Amniotic stem cell (primary cell): ENCODE measurements at places on chromosomes 1 and 21.

GRCh38 chr1:66648901-66649595 lies 103.2 kb upstream of the DYNLT5 start:
- no peak for DNase-seq

- no peak for DNase-seq
Observed at GRCh38 chr1:11629184-11630016, 24.8 kb downstream of the FBXO2 start.

- DNase-seq, result no peak
Observed at GRCh38 chr1:162235241-162235800, 141.3 kb downstream of the SPATA46 start.

DNA sequence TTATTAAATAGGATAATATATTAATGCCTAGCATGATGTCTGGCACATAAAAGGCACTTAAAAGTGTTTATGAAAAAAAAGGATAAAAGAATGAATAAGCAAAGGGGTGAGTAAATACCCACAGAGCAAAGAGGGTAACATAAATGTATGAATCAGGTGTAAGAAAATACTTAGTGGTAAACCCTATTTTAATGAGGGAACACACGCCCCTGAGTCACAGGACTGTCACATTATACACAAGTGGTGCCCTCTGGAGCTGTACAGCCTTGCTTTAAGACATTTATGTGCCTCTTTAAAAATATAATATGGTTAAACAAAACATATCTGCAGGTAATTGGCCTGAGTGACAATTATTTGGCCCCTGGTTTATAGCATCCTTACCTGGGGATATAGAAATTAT lies 78.1 kb upstream of the PTBP2 start:
- DNase-seq, result no peak

DNA sequence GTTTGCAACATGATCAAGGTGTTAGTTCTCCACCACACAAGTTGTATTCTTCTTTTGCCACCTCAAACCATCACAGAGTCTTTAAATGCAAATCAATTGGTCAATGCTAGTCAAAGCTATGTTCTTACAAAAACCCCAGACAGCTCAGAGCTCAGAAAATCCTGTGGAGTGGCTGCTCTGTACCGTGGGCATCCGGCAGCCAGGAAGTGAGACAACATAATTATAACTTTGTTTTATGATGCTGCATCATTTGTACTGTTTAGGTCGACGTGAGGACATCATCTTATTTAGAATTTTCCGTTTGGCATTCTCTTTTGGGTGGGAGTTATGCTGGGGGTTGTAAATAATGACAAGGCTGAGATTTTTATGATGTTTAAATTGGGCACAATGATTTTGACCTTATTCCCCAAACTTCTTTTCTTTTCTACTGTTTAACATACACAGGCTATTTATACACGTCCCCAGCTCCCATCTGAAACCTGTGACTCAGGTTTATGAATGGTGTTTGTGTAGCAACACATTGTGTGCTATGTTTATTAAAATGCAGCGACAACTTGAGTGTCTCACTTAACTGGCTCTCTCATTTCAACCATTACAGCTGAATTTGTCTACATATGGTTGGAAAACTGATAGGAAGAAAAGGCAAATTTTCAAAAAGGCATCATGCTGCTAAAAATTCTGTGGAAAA lies 124.0 kb downstream of the CNIH3 start:
- no peak for DNase-seq
